NCI-H2081 treated with DMSO at 0.1 percent for 48 hours (cell line): ENCODE measurements at places on chromosomes 4 and X.

DNA sequence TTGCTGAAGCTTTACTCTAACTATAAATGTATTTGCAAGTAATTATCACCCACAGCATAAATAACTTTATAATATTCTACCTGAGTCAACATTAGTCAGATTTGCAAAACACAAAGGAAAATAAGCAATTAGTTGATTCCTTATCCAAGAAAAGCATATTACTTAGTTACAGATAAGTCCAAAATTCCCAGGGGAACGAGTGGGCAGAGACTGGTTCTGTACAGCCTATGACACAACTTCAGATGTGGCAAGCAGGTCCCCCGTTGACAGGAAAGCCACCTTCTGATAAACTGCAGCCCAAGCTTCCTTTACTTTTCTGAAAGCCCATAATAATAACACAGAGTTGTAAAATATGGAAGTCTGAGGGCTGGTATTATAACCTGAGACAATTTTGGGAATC, 62.4 kb upstream of the NDP start:
- no peak for DNase-seq

- no peak for DNase-seq
Measured at GRCh38 chr4:102403116-102403515, 57.8 kb upstream of the SLC39A8 start.

- DNase-seq, result no peak
Measured at GRCh38 chrX:1481636-1482529, 29.2 kb upstream of the ASMTL start.

- DNase-seq, result no peak
Measured at GRCh38 chr4:165751882-165752281, 121.2 kb upstream of the TLL1 start.

GRCh38 chr4:46392421-46392820, 2.5 kb upstream of the GABRA2 start:
- no peak for DNase-seq

- no peak for DNase-seq
Measured at GRCh38 chrX:15854080-15854655, 445 bp downstream of the AP1S2 start.

DNA sequence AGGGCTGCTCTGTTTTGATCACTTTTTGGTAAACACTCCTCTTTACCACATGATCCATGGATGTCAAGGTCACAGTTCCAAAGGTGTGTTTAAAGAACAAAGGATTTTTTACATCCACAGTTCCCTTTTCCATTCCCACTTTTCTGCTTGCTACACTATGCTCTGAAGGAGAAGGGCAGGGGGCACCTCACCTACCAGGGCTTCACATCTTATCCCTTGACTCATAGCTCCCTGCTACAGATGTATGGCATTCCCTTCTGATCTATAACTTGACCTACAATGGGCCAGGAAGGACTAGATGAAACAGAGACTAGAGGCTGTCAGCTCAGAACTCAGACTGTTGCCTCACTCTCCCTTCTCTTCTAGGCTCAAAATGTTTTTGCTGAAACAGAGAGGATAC, 233.1 kb upstream of the RPS6KA3 start:
- no peak for DNase-seq

DNA sequence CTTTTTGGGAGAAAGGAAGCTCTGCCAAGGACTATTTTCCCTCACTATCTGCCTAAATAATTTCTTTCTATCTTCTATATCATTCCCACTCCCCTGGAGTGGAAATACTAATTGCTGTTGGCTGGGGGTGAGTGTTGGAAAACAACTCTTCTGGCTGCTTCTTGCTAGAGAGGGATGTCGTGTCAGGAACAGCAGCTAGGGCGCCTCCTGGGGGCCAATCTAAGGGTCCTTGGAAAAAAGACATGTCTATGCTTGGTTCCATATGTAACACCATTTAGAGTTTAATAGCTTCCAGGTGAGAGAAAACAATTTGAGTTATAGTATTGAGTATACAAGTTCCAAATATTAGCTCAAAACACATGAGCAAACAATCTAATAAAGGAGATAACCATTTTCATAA, 111.3 kb downstream of the MAGEE1 start:
- no peak for DNase-seq

DNA sequence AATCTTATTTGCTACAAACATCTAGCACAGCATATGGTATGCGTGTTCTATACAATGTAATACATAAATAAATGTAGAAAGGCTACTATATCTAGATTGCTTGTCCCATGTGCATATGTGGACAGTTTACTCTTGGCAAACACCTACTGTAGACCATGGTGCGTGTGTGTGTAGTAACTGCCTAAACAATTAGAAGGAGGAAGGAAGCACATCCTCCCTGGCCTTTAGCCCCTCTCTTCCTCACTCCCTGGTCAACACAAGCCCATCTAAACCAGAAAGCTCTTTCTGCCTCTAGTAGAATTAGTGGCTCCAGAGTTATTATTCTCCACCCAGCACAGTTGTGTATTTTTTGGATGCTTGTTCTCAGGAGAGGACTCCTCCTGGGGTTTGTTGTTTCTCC, 73.9 kb downstream of the KDR start:
- no peak for DNase-seq

DNA sequence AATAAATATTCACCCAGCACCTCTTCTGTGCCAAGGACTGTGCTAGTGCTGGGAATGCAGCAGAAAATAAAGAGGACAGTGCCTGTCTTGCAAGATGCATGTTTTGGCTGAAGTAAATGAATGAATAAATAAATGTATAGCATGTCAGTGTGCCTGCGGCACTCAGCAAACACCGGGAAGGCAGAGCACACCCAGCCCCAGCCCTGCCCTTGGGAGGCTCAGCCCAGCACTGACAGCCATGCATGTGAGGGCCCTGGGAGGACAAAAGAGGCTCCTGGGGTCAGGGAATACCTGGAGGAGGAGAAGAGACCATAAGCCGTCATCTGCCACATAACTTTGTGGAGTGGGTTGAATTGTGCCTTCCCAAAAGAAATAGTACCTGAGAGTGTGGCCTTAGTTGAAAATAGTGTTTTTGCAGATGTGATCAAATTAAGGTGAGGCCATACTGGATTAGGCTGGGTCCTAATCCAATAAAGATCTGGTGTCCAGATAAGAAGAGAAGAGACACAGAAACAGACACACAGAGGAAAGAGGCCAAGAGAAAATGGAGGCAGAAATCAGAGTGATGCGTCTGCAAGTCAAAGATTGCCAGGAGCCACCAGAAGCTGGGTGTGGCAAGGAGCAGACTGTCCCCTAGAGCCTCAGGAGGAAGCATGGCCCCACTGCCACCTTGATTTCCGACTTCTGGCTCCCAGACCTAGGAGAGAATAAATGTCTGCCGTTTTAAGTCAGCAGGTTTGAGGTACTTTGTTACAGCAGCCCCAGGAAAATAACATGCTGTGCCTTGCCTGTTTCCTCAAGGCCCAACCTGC, 16.3 kb downstream of the C4orf50 start:
- DNase-seq, result no peak

DNA sequence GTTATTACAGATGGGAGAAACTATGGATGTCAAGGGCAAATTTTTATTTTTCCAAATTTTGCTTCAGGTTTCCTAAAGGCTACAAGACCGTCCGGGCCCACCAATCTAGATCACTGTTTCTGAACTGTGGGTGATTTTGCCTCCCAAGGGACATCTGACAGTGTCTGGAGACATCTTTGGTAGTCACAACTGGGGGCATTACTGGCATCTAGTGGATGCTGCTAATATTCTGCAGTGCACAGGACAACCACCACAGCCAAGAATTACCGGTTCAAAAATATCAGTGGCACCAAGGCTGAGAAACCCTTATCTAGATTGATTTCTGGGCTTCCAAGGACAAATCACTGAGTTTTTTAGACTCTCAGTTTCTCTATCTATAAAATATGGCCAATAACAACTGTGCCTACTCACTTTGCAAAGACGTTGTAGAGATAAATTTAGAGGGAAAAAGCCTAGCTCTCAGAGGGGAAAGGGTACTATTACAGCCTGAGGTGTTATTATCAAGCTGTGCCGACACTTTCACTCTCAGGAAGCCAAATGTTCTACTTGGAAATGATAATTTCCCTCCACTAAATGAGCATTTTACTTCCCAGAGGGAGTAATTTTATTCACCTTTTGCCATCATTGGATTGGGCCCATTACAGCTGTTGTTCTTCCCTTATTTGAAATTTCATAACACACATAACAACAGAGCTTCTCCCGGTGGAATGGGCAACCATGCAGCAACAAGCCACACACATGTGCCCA, 442.1 kb downstream of the CENPC start:
- no peak for DNase-seq

GRCh38 chr4:78845472-78845871, 69.3 kb downstream of the BMP2K start:
- DNase-seq, result no peak

DNA sequence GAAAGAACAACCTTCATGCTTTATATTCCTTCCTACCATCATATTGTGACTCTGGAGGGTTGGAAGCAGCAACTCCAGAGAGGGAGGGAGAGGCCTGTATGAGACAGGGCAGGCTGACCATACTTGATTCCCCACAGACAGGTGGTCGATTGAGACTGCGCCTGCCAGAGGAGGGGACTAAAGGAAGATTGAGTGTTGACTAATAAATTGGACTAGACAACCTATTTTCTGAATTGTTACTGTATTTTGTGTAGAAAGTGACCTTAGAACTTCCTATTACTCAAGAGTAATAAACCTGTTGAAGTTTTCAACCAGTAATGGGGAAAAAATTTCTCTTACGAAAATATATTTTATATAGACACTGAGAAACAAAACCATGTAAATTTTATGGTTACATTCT, 301.5 kb downstream of the INPP4B start:
- DNase-seq, result no peak

DNA sequence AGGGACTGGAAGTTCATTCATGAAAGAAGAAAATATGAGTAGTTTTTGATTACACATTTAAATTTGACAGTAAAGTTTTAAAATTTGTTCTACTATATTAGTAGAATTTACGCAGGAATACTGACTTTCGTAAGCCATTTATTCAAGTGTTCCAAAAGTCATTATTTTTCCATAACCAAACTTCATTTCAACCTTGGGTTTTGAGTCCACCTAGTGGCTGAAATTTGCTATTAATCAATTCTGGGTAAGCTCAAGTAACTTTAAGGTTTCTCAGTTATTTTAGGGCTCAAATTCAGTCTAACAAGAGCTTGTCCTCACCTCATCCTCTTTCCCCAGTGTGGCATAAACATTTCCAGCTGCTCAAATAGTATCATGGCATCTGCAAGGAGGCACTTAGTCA, 175.4 kb downstream of the SH3BGRL start:
- DNase-seq, result no peak

- no peak for DNase-seq
Measured at GRCh38 chr4:7788694-7789425, 150.8 kb downstream of the AFAP1 start.

GRCh38 chr4:139658185-139658584, 7.4 kb upstream of the MGST2 start:
- no peak for DNase-seq

DNA sequence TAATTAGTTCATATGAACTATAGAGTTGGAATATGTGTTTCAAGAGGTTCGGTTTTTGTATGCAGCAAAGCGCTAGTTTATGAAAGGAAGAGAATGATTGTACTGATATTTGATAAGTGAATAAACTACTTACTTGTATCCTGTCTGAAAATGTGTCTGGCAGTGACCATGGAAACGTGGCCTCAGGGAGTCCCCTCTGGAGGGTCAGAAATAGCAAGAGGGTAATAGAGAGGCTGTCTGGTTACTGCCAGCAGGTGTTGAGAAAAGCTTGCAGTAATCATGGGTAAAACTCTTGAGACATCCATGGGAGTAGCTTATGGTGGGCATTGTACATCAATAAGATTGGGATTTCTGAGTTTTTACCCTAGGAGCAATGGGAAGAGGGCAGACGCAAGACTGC, 77.1 kb downstream of the DCLK2 start:
- DNase-seq, result no peak

- DNase-seq, result no peak
Measured at GRCh38 chr4:147924604-147925412, 192.9 kb downstream of the ARHGAP10 start.

- DNase-seq, result no peak
Measured at GRCh38 chr4:127631420-127631819, 1.3 kb upstream of the INTU start.

DNA sequence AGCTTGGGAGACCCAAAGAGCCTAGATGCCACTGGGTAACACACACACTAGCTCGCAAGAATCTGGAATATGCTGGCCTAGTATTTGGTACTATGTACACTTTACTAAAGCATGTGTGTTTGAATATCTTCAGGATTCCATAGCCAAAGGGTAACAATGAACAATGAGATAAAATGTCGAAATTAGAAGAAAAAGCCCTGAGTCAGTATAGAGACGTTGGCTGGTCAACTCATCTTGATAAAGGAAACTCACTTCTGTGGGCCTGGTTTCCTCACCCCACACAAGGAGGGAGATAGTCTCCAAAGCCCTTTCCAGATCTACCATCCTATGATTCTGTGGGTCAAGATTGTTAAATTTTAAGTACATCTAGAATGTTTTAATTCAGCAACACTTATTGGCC, 6.9 kb downstream of the ZDHHC9 start:
- no peak for DNase-seq

GRCh38 chr4:140238351-140239056, 84.5 kb upstream of the MAML3 start:
- DNase-seq, result peak; percentile 71

DNA sequence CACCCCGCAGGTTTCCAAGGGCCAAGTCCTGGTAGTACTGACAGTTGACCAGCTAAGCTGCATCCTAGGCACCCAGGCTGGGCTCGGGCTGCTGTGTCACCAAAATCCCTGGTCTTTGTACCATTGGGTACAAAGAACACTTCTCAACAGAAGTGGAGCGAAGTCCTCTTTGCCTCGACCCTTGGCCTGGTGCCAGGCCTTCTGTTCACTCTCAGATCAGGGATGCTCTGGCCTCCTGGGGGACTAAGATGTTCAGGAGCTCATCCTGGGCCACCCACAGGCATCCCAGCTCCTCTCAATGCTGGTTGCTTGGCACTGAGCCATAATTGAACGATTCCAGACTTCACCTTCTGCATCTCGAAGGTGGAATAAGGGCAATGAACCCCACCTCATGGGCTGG, 13.8 kb upstream of the SLC2A9 start:
- no peak for DNase-seq

- no peak for DNase-seq
Measured at GRCh38 chrX:54640736-54641135, 110.7 kb downstream of the GNL3L start.

DNA sequence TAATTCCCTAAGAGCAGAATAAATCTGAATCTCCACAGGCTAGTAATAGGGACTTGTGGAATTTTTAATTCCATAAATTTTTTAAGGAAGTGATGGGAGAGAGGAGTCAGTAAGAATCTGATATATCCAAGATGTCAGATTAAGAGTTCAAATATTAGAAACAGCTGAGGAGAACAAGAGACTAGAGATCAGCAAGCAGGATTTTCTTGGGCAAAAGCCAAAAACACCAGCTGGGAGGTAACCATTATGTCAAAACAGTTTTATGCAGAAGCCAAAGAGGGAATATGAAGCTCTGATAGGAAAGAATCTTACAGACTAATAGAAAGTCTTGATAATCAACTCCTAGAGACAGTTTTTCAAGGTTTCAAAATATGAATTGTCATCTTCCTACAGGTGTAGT, 72.2 kb upstream of the RBPJ start:
- no peak for DNase-seq
